NCI-H226 (cell line): ENCODE measurements at places on chromosomes 3 and 15.

DNA sequence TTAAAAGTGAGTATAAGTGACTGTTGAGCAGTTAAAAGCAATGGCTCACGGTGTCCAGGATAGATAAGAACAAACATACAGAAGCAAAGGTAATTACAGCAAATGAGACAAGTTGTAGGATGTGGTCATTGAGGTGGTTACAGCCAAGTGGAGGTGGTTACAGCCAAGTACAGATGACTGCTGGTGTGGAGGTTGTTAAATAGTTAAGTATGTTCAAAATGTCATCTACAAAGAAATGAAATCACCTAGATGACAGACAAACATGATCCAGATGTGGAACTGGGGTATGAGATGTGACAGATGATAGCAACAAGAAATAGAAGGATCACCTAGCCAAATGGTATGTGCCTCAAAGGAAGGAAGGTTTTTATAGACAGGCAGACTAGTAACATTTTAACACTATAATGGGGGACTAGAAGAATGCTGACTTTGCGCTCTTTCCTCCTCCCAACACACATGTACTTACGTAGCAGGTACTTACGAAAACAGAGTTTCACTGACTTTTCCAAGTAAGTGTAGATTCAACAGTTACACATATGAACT lies 6.8 kb upstream of the ANKRD28 start:
- no peak for DNase-seq

DNA sequence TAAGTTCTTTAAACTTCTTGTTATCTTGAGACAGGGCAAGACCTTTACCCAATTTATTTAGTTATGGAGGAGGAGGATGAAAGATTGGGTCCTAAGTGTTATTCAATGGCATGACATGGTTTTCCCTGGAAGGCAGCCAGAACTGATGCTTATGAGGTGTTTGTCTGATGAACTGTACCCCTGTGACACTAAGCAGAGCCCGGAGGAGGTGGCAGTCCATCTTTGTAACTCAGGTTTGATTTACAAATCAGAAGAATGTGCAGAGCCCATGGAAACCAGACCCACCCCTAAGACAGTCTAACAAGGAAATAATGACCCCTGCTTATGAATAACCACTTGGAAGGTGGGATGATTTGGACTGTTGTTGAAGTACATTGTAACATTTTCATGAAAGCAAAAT lies 878.6 kb upstream of the NR2F2 start:
- no peak for DNase-seq

DNA sequence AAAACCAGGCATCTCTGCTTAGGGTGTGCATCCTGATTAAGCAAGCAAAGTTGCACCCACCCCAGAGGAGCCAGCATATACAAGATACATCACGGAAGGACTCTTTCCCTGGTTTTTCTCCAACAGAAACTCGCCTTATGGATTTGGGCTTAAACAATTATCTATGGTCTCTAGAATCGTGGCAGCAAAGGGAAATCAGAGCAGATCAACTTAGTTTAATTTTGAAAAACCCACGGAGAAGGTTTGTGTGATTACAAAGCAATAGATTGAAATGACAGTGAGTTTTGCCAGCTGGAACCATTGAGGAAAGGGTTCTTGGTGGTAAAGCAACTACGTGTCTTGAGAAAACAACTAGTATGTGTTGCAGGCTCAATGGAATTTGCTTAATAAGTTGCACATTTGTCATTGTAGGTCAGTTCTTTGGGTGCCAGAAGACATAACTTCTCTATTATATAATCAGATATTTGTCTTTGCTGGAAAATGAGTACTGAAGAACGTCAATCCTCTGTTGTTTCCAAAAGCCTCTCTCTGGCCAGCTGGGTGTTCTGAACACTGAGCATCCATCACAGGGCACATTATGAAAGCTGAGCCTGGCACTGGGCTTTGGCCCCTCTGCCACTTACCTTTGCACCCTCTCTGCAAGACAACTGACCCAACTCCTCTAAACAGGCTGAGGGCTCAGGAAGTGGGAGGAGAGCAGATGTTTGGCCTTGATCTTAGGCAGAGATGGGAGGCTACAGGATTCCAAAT lies 75.7 kb upstream of the FBN1 start:
- no peak for DNase-seq

- DNase-seq = no peak
These were observed 16.0 kb downstream of the DZIP3 start for GRCh38 chr3:108605491-108605890.

DNA sequence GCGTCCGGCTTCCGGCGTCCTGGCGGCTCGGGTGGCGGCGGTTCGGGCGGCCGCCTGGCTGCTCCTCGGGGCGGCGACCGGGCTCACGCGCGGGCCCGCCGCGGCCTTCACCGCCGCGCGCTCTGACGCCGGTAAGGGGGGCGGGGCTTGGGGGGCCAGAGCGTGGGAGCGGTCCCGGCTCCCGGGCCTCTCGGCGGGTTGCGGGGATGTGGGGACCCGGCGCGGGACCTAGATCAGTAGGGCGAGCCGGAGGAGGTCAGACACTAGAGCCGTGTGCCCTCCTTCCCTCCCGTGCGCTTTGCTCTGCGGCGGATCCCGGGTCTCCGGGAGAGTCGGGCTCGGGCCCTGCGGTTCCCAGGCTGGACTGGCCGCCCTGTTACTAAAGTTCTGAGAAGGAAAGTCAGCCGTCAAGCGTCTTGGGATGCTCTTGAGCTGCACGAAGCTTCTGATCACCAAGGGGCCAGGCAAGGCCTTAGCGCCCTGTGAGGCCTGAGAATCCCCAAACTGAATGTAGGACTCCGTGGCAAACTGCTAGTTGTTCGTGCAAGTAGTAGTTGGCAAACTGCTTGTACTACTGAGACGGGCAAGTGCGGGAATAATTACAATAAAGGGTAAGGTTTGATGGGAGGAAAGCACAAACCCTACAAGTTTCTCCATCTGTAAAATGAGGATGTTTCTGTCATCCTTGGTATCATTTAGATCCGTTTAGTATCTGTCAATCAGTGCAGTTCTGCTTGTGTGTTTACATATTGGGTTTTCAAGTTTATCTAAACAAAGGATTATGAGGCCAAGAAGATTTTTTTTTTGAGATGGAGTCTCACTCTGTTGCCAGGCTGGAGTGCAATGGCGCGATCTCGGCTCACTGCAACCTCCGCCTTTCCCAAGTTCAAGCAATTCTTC lies 587 bp downstream of the PIGX start:
- no peak for DNase-seq

DNA sequence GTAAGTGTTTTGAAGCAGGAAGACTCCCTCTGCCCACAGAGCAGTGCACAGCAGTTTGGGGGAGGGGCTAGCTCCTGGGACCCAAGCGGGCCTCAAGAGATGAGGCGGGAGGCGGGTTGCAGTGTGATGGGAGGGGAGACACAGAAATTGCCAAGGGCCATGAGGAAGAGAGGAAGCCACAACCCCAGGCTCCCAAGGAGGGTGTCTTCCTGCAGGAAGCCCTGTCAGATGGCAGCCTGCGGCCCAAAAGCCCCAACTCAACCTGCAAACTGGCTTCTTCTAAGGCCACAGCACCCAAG lies 7.3 kb upstream of the ISLR2 start:
- DNase-seq = no peak
